ENCODE measurements at places on chromosomes 12 and 14.

GRCh38 chr14:24368212-24368561, 203 bp downstream of the NFATC4 start:
- no peak for DNase-seq

DNA sequence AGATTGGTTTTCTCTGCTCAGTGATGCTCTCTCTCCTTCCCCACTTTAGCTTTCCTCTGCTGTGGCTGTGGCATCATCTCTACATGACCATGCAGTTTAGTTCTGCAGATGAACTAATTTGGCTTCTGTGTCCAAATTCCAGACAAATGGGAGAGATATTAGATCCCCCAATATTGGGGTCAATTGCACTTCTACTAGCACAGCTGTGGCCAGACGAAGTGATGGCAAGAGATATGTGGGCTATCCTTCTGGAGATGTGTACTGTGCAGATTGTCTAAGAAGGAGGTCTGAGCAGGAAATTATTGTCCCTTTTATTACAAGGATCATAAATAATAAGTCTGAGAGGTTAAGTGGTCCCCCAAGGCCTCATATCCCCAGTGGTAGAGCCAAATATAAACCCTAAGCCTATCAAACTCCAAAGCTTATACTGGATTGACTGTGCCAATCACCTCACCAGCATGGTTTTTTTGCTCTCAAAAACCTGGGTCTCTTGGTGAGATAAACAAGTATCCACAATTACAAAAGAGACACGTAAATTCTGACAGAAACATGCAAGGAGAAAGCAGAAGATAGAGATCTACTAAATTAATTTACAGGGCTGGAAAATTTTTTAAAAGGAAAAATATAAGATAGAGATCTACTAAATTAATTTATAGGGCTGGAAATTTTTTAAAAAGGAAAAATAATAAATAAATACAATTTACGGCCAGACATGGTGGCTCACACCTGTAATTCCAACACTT, 29.1 kb upstream of the GCH1 start:
- DNase-seq = no peak

GRCh38 chr12:120397824-120398540, 29.0 kb upstream of the MSI1 start:
- no peak for DNase-seq

GRCh38 chr12:120684523-120684932, 2.4 kb upstream of the MLEC start:
- DNase-seq = peak; percentile 48

- no peak for DNase-seq
Measured at GRCh38 chr14:61628016-61628725, 67.1 kb upstream of the HIF1A start.

GRCh38 chr14:95045106-95045701, 112.1 kb downstream of the DICER1 start:
- no peak for DNase-seq

DNA sequence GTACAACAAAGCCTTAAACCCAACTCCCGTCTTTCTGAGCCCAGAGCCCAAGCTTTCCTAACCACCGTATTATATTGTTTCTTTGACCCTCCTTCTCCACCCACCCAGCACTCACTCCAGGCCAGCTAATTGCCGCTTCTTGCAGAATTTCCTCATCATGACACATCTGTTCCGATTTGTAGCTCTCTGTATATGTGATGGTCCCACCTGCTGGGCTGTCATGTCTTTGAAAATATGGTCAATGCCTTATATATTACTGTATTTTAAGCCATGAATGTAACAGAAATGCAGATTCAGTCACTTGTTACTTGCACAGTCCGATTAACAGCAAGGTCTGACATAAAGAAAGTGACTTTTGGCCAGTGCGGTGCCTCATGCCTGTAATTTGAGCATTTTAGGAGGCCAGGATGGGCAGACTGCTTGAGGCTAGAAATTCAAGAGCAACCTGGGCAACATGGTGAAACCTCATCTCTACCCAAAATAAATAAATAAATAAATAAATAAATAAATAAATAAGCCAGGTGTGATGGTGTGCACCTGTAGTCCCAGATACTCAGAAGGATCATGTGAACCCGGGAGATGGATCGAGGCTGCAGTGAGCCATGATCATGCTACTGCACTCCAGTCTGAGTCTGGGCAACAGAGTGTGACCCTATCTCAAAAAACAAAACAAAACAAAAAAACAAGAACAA, 359.8 kb downstream of the ATP23 start:
- no peak for DNase-seq

GRCh38 chr12:108806346-108806745, 51.0 kb downstream of the SSH1 start:
- DNase-seq = peak; percentile 67

DNA sequence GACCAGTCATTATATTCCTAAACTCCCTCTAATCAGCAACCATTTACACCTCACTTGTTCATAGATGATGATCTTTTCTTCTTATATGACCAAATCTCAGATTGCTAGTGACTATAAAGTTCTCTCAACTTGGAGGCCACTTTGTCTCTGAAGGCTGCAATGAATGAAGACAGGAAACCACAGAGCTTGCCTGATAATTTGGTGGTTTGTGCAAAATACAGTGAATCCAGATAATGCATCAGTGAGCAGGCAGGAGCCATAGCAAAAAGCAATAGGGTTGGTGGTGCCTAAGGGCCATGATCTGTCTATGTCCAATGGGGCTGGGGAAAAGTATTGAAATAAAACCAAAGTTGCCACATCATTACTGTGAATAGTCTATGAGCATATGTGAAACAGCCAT, 123.8 kb upstream of the LRFN5 start:
- DNase-seq = no peak

DNA sequence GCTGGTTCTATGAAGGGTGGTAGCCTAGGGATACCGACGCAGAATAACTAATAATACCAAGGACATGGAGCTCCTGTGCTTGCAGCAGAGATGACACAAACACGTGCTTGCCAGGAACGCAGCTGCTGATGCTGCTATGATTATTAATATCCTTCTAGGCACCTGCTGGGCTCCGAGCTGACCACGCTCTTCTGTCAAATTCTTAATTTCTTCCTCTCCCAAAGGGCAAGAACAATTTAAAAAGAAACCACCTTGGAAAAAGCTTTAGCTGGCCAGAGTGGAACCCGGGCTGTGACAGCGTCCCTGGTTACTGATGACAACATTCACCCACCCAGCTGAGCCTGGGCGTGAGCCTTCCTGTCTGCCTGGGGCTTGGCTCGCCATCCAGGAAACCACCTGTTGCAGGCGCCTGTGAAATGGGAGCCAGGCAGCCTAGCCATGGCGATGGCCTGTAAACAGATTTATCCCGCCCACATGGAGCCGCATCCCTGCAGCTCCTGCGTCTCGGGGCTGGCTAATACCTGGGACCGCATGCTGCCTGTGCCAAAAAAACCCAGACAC, 28.8 kb downstream of the CLMN start:
- no peak for DNase-seq

DNA sequence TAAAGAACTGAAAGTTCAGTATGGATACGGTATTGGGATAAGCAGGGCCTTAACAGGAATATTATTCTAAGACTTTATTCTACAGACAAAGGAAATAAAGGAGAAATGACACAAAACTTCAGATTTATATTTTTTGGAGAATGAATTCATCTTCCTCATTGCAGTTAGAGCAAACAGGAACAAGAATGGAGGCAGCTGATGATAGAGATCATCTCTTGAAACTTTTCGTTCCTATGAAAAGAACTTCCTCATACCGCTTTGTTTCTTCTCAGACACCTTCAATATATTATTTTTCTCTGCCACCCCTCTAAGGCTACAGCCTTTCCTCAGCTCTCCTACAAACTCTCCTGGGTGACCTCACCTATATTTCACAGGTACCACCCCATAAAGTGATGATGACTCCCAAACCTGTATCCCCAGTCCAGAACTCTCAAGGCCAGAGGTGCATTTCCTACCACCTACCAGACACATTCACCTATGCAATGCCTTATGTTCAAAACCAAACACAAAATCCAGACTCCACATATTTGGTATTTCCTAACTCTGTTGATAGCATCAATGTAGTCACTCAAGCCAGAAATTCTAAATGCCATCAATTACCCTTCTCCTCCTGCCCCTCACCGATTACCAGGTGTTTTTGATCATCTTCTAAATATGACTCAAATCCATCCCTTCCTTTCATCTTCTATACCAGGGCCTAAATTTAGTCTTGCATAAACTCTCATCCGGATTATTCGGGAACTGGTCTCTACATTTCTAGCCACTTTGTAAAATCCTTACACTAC, 7.4 kb downstream of the MAP4K5 start:
- no peak for DNase-seq

GRCh38 chr12:65584016-65584415, 240.3 kb upstream of the HMGA2 start:
- no peak for DNase-seq

- no peak for DNase-seq
Measured at GRCh38 chr14:97010491-97011160, 213.4 kb downstream of the VRK1 start.

GRCh38 chr12:52151837-52152783, 39.7 kb downstream of the KRT80 start:
- DNase-seq = peak; percentile 68

- DNase-seq = no peak
Measured at GRCh38 chr12:15688838-15689625, 100.2 kb downstream of the EPS8 start.

DNA sequence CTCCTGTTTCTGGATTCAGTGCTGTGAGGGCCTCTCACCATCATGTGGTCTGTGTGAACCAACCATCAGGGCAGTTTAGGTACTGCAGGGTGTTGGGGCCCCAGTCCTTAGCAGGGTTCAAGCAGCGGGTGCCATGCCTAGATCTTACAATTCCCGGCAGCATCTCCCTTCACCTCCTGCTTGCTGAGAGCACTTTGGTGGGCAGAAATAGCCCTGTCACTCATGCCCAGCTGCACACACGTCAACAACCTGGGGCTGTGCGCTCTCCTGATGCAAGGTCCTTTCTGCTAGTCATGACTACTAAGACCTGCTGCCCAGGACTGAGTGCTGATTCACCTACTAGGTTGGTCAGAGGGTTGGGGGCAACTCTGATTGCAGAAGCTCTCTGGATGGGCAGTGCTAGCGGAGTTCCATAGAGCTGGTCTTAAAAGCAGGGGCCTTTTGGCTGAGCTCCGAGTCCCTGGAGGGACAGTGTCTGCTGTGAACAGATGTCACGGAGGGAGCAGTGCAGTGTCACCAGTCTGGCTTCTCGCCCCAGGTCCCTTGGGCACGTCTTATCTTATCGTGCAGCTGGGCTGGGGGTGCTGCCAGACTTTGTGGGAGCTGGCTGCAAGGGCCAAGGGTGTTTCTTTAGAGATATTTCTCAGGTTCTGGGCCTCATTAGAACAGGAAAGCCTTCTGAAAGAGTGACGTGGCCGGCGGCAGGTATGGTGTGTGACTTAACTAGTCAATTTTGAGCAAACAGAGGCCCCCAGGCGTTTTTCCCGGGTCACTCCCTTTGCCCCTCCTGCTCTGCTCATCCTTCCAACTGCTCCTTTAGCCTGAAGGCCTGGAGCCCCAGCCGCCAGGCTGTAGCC, 71.8 kb downstream of the NINJ2 start:
- DNase-seq = no peak

GRCh38 chr12:75455839-75456238, 24.7 kb upstream of the GLIPR1 start:
- DNase-seq = no peak

GRCh38 chr12:48894271-48894670, 28.6 kb upstream of the RND1 start:
- peak; percentile 83 for DNase-seq

DNA sequence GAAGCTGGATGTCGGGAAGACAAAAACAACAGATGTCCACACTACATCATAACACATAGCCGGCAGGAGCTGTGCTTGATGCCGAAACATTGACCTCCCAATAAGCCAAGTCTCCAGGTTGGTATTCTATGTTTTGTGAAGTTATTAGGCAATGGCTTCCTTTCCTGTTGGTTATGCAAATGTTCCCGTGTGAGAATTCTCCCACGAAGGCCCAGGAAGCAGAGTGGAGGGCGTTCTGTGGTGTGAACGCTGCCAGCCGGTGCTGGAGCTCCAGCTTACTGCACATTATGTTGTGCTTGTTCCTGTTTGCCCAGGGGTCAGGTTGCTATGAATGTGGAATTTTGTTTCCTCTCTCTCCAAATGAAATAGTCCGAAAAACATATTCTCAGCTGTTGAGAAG, 156.4 kb upstream of the HMGA2 start:
- DNase-seq = no peak

- DNase-seq = no peak
Measured at GRCh38 chr12:115964626-115965025, 312.9 kb downstream of the MED13L start.

- no peak for DNase-seq
Measured at GRCh38 chr12:45599196-45599595, 130.3 kb upstream of the ARID2 start.

GRCh38 chr12:99281277-99281676, 366.3 kb upstream of the GARIN6 start:
- no peak for DNase-seq

- DNase-seq = no peak
Measured at GRCh38 chr14:90593254-90594040, 196.6 kb downstream of the CALM1 start.

DNA sequence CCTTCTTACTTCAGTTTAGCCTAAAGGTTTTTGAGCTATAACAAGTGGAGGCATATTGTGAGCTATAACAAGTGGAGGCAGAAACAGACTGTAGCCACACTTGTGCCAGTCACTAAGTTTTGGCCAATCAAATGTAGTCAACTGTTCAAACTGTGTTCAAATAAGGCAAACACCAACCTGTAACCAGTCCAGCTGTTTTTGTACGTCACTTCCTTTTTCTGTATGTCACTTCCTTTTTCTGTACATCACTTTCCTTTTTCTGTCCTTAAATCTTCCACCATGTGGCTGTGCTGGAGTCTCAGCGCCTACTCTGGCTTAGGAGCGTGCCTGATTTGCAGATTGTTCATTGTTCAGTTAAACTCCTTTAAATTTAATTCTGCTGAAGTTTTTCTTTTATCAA, 79.7 kb downstream of the FUT8 start:
- DNase-seq = no peak

DNA sequence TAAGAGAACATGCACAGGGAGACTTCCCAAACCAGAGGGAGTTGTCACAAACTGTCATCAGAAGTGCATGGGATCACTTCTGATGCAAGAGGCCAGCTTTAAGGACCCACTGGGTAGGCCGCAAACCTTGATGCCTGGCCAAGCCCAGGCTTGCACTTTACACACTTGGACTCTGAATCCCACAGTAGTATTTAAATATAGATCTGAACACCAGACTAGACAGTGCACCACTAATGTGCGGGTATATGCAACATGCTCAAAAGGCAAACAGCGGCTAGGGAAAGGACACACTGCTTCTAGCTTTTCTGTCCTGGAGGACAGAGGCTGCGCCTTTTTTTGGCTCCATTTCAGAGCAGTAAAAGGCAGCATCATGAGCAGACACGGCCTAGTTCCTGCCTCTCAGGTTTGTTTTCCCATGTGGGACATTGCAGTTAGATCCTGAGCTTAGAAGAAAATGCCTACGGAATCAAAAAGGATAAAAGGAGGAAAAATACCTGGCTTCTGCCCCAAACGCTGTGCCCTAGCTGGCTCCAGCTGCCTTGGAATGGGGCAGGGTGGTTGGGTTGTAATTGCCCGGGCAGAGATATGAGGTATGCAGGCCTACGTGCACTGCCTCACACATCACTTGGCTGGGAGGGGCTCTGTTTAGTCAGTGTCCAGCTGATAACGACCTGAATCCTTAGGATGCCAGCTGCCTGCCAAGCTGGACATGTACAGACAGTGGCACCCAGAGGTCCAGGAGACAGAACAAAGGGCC, 84.5 kb upstream of the EGLN3 start:
- DNase-seq = no peak

GRCh38 chr12:85356596-85357385, 76.8 kb downstream of the ALX1 start:
- no peak for DNase-seq

Data from AG10803 (cell line).